Endothelial cell of umbilical vein (primary cell): ENCODE measurements at places on chromosomes 3 and 15. TPM values are rescaled to one million over a fixed set of nuclear protein-coding genes. Genes with fewer than 3 reads are reported as not detected.

GRCh38 chr3:86996261-86996955 lies 5.5 kb upstream of the VGLL3 start:
- peaks cover 13% of the 10 kb centered on the region for H3K4me1 ChIP-seq
- H3K27ac ChIP-seq, result peak overlapping the region; percentile 42
- no peaks in the 10 kb centered on the region for H3K36me3 ChIP-seq
- no peak overlapping the region for H3K4me3 ChIP-seq
- no peak for DNase-seq

- H3K4me1 ChIP-seq, result peaks cover 51% of the 10 kb centered on the region
- DNase-seq, result no peak
- peaks cover 16% of the 10 kb centered on the region for H3K36me3 ChIP-seq
Observed at GRCh38 chr3:52051444-52051843, 4.9 kb downstream of the DUSP7 start.

DNA sequence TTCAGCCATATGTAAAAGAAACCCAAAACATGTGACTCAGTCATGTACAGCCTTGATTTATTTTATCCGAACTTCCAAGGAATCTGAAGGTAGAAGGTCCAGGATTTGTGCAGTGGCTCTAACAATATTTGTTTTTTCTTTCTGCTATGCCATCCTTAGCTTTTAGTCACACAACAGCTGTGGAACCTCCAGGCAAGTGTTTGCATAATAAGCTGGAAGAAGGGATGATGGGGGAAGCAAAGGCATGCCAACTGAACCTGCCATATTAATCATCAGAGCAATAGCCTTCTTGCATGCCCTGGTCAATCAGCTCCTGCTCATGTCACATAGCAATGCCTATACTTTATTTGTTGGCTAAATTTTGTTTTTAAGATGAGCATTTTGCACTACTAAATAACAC lies 444.7 kb upstream of the ARPP21 start:
- H3K4me3 ChIP-seq, result no peak overlapping the region
- no peaks in the 10 kb centered on the region for H3K27me3 ChIP-seq
- no peak for DNase-seq
- H3K27ac ChIP-seq, result no peak overlapping the region
- H3K4me1 ChIP-seq, result no peaks in the 10 kb centered on the region

GRCh38 chr3:196528639-196529233 lies 13.6 kb upstream of the SMCO1 start:
- no peaks in the 10 kb centered on the region for H3K36me3 ChIP-seq
- peak overlapping the region; percentile 59 for H3K4me3 ChIP-seq
- peak overlapping the region; percentile 40 for H3K27ac ChIP-seq
- H3K27me3 ChIP-seq, result no peaks in the 10 kb centered on the region
- H3K4me1 ChIP-seq, result peaks cover 8% of the 10 kb centered on the region
- DNase-seq, result peak; percentile 54

GRCh38 chr15:50257924-50258323 lies 7.6 kb downstream of the HDC start:
- DNase-seq, result no peak
- peaks cover 9% of the 10 kb centered on the region for H3K27me3 ChIP-seq
- no peaks in the 10 kb centered on the region for H3K36me3 ChIP-seq
- no peaks in the 10 kb centered on the region for H3K4me1 ChIP-seq
- no peak overlapping the region for H3K4me3 ChIP-seq

DNA sequence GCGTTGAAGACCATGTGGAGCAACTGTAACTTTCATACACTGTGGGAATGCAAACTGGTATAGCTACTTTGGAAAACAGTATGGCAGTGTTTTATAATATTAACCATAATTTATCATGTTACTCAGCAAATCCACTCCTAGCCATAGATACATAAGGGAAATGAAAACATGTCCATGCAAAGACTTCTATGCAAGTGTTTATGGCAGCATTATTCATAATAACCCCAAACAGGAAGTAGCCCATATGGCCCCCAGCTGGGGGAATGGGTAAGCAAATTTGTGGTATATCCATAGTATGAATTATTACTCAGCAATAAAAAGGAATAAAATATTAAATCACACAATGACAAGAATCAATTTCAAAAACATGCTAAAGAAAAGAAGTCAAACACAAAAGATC lies 23.0 kb upstream of the GATA2 start:
- no peak overlapping the region for H3K27ac ChIP-seq
- H3K4me1 ChIP-seq, result no peaks in the 10 kb centered on the region
- no peak overlapping the region for H3K4me3 ChIP-seq
- H3K27me3 ChIP-seq, result peaks cover 25% of the 10 kb centered on the region
- no peaks in the 10 kb centered on the region for H3K36me3 ChIP-seq

DNA sequence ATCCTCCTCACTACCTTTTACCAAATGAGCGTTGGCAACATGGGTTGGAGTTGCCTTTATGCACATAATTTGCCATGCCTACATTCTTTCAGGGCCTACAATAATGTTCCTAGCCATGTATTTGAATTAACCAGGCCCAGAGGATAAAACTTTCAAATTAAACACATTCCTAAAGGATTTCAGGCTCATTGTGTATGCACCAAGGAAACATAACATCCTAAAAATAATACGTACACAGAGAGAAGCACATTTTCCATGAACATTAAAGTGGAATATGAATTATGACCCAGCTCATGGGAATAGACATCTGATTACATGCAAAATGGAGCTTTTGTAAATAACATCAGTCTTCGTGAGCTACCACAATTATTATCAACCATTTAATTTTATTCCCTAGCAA lies 203.3 kb downstream of the RORA start:
- DNase-seq, result no peak
- no peaks in the 10 kb centered on the region for H3K4me1 ChIP-seq
- H3K4me3 ChIP-seq, result no peak overlapping the region
- no peak overlapping the region for H3K27ac ChIP-seq

DNA sequence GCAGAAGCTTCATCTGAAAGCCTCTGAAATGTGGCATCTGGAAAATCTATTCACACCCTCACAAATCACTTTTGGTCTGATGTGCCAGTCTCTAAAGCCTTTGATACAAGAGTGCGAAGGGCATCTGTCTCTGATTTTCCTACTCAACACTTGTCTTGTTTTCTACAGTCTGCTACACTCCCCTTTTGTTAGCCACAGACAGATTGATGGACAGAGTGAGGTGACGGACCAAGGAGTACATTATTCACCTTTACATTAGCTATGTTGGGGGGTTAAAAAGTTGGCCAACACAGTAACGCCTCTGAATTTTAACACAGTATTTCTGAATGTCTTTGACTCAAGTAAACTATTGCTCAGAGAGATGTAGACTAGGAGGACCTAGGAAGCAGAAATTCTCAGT lies 63.1 kb downstream of the TNIK start:
- DNase-seq, result no peak
- H3K4me1 ChIP-seq, result peaks cover 29% of the 10 kb centered on the region
- no peak overlapping the region for H3K27ac ChIP-seq

DNA sequence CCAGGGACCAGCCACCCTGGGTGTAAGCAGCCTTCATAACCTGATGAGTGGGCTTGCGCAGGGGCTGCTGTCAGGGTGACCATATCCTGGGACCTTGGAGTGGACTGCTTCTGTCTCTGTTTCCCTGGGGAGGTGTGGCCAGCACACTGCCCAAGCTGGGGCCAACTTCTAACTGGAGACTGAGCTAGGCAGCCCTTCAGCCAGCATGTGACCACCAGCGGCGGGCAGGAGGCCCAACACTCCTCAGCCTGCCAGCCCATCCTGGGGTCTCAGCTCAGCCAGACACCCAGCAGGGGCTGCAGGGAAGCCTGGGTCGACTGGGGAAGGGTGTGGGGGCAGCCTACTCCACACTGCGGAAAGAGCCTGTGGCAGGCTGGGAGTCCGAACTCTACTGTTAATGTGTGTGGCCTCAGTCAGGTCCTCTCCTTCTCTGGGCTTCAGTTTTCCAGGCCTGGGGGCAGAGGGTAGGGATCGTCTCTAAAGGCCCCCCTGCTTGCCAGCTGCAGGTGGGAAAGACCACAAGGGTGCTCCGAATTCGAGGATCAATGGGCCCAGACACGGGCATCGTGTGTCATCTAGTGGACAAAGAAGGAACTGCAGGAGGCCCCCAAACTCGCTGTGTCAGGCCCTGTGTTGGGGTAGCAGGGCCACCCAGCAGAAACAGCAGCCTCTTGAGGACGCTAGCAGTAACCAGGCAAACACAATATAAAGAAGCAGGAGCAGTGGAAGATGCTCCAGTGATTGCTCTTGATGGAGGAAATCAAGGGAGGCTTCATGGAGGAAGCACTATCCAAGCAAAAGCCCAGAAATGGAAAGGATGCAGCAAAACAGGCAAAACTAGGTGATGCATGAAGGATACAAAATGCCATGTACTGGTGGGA lies 2.0 kb upstream of the SEMA3G start:
- peak; percentile 70 for DNase-seq
- no peaks in the 10 kb centered on the region for H3K27me3 ChIP-seq
- H3K27ac ChIP-seq, result no peak overlapping the region
- no peak overlapping the region for H3K4me3 ChIP-seq
- H3K4me1 ChIP-seq, result peaks cover 5% of the 10 kb centered on the region
- H3K36me3 ChIP-seq, result no peaks in the 10 kb centered on the region

DNA sequence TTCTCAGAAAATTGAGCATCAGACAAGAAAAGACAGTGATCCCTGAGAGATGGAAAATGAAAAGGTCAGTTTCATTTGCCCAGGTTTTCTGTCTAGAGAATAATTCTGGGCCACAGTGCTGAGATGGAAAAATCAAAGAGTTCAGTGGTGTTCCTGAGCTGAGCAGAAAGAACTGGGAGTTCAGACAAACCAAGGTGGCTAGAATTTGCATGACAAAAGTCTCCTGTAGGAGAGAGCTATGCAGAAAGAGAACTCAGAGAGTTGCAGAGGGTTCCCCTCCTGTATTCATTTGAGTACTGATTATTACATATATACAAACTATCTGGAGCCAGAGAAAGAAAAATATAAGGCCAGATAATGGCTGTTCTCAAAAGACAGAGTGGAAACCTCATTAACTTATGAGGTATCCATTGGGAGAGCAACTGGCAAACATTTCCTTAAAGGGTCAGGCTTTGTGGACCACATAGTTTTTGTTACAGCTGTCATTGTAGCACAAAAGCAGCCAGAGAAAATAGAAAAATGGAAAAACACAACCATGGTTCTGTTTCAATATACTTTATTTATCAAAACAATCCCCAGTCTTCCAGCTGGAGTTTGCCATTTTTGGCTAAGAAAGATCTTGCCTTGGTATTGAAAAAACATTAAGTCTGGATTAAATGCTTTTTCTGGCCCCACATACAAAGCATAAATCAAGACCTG lies 1004.1 kb downstream of the TBL1XR1 start:
- H3K36me3 ChIP-seq, result no peaks in the 10 kb centered on the region
- no peaks in the 10 kb centered on the region for H3K27me3 ChIP-seq
- H3K27ac ChIP-seq, result no peak overlapping the region
- DNase-seq, result no peak
- H3K4me3 ChIP-seq, result no peak overlapping the region

DNA sequence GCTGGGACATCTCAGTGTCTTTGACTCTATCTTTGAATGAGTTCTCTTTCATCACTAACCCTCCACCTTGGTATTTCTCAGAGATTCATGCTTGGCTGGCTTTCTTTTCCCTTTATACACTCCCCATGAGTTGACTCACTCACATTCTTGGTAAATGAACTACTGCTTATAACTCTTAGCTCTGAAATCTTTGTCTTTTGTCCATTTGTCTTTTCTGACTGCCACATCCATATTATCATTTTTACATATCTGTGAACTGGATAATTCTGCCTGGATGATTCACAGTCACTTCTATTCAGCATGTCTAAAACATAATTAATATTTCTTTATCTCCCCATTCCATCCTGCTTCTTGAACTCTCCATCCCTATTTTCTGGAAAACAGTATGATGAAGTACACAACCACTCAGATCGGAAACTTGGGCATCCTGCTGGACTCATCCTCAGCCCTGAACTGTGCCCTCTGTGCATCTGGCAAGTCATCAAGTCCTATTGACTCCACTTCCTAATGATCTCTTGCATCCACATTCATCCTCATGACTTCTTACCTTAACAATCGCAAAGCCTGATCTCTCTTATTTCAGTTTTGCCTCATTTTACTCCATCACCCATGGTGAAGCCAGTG lies 66.9 kb downstream of the KCNAB1 start:
- H3K4me3 ChIP-seq, result no peak overlapping the region
- no peaks in the 10 kb centered on the region for H3K4me1 ChIP-seq
- H3K27ac ChIP-seq, result no peak overlapping the region

RTP3 gene
- polyA plus RNA-seq, result 0.06 TPM in 1 of 2 replicates, not detected in the other

EOMES gene
- not detected in 2 replicates for polyA plus RNA-seq

PROK2 gene
- not detected in 2 replicates for polyA plus RNA-seq

ACKR2 gene
- 0.01 TPM in 1 of 2 replicates, not detected in the other for polyA plus RNA-seq

TMCO5A gene
- not detected in 2 replicates for polyA plus RNA-seq

TRPM1 gene
- 0.19 and 0.54 TPM in 2 replicates for polyA plus RNA-seq
